Muscle of arm (tissue), 14 donors: ENCODE measurements at places on chromosomes 4 and X. TPM values are rescaled to one million over a fixed set of nuclear protein-coding genes. Genes with fewer than 3 reads are reported as not detected.

The IL1RAPL2 gene
- 2.3 TPM for polyA plus RNA-seq

The CA5B gene
- polyA plus RNA-seq, result 8.7 TPM

The C4orf17 gene
- 0.08 TPM for polyA plus RNA-seq

The RBM46 gene
- polyA plus RNA-seq, result 0.34 TPM

The PHKA1 gene
- 3.8 TPM for polyA plus RNA-seq

The FGFBP1 gene
- 1.4 TPM for polyA plus RNA-seq

The KIAA1210 gene
- not detected for polyA plus RNA-seq

The ANOS1 gene
- polyA plus RNA-seq, result 42.6 TPM

The MBNL3 gene
- 31.4 TPM for polyA plus RNA-seq

The MAPK10 gene
- 3.5 TPM for polyA plus RNA-seq

The STS gene
- 21.1 TPM for polyA plus RNA-seq

The GTPBP6 gene
- 30.9 TPM for polyA plus RNA-seq

The ZAR1 gene
- not detected for polyA plus RNA-seq

The FAM149A gene
- polyA plus RNA-seq, result 7.3 TPM

The TLR2 gene
- polyA plus RNA-seq, result 2.7 TPM

The RPA4 gene
- polyA plus RNA-seq, result not detected

The GABRE gene
- 89.8 TPM for polyA plus RNA-seq

The PDLIM3 gene
- polyA plus RNA-seq, result 664 TPM

The SLC16A2 gene
- 62.9 TPM for polyA plus RNA-seq

The TSPAN5 gene
- 20.0 TPM for polyA plus RNA-seq

The CXorf49B gene
- not detected for polyA plus RNA-seq

The DCAF8L2 gene
- not detected for polyA plus RNA-seq

The ARHGAP6 gene
- 5.3 TPM for polyA plus RNA-seq

The OPHN1 gene
- polyA plus RNA-seq, result 40.8 TPM

The UGT2B17 gene
- polyA plus RNA-seq, result not detected

The CHST7 gene
- polyA plus RNA-seq, result not detected

The CNGA1 gene
- polyA plus RNA-seq, result not detected

The TLR10 gene
- polyA plus RNA-seq, result 3.1 TPM

The SASH3 gene
- 1.9 TPM for polyA plus RNA-seq

The FGF16 gene
- not detected for polyA plus RNA-seq

The NUDT11 gene
- 4.4 TPM for polyA plus RNA-seq

The RNF4 gene
- 36.9 TPM for polyA plus RNA-seq

The DOK7 gene
- 29.6 TPM for polyA plus RNA-seq

The SLC7A11 gene
- polyA plus RNA-seq, result 1.4 TPM

The CXXC4 gene
- polyA plus RNA-seq, result 2.2 TPM

The VCX2 gene
- not detected for polyA plus RNA-seq

The TMPRSS11E gene
- polyA plus RNA-seq, result not detected

The SHROOM4 gene
- polyA plus RNA-seq, result 5.5 TPM

The FRMD7 gene
- polyA plus RNA-seq, result not detected

The PDZD4 gene
- polyA plus RNA-seq, result 2.8 TPM

The FMR1NB gene
- not detected for polyA plus RNA-seq
